ENCODE measurements at places on chromosomes 1 and 21.

DNA sequence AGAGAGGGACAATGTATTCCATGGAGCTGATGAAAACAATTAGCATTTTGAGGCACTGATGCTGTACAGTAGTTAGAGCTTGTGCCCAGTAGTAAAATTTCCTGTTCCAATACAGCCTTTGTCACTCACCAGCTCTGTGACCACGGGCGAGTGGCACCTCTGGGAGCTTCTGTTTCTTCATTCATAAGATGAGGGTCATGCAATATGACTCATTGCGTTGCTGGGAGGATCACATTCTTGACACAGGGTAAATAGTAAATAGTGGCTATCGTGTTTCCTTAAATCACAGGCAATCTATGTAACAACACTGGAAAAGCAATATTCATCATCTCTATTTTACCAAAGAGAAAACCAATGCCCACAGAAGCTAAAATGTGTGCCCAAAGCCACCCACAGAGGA lies 4.5 kb upstream of the LRRC52 start:
- DNase-seq: no peak

DNA sequence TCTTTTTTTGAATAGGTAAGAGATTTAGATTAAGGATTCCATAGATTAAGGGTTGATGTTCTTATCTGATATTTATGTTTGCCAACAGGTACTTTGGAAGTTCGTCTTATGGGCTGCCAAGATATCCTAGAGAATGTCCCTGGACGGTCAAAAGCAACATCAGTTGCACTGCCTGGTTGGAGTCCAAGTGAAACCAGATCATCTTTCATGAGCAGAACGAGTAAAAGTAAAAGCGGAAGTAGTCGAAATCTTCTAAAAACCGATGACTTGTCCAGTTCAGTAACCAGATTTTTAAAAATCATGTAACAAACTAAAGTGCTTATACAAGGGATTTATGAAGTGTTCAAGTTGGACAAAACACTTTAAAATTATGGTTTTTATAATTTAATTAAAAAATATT lies 100.5 kb downstream of the PKN2 start:
- no peak for DNase-seq

DNA sequence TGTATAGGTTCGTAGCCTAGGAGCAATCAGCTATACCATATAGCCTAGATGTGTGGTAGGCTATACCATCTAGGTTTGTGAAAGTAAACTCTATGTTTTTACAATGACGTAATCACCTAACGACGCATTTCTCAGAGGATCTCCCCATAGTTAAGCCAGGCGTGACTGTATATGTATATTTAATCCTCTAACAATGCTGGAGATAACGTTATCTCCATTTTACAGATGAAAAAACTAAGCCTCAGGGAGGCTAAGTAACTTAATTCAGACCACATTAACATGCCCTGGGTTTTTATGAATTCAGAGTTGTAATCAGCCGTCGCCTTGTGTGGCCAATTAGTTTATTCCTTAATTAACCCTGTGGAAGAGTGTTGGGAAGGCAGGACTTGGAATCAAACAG lies 107.7 kb upstream of the PLXNA2 start:
- DNase-seq: no peak

DNA sequence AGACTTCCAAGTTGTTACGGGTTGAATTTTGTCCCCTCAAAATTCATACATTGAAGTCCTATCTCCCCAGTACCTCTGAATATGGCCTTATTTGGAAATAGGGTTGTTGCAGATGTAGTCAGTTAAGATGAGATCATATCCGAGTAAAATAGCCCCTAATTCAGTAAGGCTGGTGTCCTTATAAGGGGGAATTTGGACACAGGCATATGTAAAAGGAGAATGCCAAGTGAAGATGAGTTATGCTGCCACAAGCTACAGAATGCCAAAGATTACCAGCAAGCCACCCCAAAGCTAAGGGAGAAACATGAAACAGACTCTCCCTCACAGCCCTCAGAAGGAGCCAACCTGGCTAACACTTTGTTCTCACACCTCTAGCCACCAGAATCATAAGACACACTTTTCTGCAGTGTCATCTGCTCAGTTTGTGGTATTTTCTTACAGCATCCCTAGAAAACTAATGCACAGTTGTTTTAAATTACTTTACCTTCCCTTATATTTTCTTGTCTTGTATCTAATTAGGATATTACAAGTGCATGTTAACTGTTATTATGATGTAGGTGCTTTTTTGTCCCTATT lies 43.3 kb upstream of the PRDX6 start:
- DNase-seq: no peak

- no peak for DNase-seq
Measured at GRCh38 chr1:230459465-230459864, 33.3 kb upstream of the PGBD5 start.

GRCh38 chr1:107493111-107493716 lies 352.4 kb downstream of the NTNG1 start:
- no peak for DNase-seq

DNA sequence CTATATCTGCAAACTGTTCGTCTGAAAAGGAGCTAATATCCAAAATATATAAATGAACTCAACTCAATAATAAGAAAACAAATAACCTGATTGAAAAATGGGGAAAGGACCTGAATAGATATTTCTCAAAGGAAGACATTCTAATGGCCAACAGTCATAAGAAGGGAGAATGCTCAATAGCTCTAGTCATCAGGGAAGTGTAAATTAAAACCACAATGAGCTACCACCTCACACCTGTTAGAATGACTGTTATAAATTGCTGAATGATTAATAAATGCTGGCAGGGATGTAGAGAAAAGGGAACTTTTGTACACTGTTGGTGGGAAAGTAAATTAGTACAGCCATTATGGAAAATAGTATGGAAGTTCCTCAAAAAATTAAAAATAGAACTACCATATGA lies 21.2 kb upstream of the C1orf115 start:
- no peak for DNase-seq

GRCh38 chr1:173429471-173430402 lies 47.4 kb upstream of the PRDX6 start:
- DNase-seq: peak; percentile 81

All from fibroblast of skin of left biceps (primary cell).